ENCODE measurements at places on chromosomes 16 and 17.

DNA sequence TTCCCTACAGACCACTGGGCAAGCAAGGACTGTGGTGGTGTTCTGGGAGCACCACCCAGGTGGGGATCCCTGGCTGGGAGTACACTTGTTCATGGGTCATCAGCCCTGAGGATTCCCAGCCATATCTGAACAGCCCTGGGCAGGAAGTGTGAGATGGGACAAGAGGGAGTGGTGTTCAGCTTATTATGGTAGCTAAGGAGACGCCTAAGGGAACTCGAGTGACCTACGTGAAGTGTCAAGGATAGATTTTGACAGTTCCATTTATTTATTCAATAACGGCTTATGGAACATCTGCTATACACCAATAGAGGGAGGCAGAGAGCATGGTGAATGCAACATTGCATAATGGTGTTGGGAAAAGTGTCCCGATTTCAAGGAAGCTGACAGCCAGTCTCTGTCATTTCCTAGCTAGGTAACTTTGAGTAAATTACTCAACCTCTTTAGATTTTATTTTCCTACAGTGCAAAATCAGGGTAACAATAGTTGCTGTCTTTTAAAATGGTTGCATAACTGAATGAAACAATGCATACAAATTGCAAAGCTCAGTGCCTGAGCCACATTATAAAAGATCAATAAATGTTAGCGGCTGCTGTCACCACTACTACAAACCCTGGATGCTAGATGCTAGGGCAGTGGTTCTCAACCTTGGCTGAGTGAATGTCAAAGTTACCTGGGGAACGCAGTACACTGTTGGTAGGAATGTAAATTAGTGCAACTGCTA is 534.1 kb downstream of the GRIN2A start:
- no peak for DNase-seq

- DNase-seq = no peak
These were observed 9.7 kb upstream of the TIMP2 start for GRCh38 chr17:78934681-78935418.

DNA sequence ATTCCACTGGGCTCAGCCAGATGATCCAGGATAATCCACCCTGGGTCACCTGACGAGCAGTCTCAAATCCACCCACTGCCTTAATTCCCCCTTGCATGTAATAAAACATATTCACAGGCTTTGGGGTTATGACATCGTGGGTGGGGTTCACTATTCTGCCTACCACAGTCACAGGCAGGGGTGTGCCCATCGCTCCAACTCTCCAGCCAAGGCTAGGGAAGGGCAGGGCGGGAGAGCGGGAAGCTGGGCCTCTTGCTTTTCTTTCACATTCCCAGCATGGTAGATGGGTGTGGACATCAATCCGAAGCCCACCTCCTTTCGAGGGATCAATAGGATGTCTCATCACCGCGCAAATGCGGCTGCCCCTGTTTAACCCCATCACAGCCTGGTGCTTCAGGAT is 12.7 kb upstream of the CD300LD start:
- DNase-seq = no peak

DNA sequence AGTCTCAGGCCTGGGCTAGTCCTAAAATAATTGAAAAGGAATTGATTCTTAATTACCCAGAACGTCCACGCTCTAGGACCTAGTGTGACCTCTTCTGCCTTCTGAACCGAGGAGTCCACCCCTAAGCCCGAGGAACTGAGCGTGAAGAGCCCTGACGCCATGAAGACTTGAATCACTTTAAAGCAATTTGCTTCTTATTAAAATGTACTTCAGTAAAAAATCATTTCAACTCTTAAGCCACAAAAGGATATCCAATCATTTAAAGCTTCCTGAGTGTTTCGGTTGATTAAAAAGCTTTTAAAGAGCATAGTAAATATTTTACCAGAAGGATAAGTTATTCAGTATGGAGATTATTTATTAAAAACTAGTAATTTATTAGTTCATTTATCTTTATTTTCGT is 11.6 kb downstream of the HSBP1 start:
- DNase-seq = no peak

GRCh38 chr16:30651124-30652004 is 604 bp downstream of the PRR14 start:
- DNase-seq = peak; percentile 74

- DNase-seq = no peak
These were observed 43.1 kb upstream of the AMZ2 start for GRCh38 chr17:68204736-68205135.

DNA sequence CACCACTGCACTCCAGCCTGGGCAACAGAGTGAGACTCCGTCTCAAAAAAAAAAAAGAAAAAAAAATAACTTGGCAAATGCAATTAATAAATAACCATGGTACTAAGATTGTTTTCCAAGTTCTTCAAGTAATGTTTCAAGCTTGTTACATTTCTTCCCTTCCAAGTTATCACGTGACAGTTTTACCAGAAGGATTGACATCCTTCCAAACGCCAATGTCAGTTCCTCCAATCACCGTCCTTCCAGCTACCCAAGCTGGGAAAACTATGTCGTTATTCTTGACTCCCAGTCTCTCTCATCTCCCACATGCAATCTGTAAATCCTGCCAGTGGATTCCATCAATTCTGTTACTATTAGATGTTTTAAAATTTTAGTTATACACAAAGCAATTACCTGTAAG is 3.9 kb upstream of the PHAF1 start:
- no peak for DNase-seq

GRCh38 chr16:75385507-75386152 is 47.7 kb downstream of the CFDP1 start:
- DNase-seq = no peak

DNA sequence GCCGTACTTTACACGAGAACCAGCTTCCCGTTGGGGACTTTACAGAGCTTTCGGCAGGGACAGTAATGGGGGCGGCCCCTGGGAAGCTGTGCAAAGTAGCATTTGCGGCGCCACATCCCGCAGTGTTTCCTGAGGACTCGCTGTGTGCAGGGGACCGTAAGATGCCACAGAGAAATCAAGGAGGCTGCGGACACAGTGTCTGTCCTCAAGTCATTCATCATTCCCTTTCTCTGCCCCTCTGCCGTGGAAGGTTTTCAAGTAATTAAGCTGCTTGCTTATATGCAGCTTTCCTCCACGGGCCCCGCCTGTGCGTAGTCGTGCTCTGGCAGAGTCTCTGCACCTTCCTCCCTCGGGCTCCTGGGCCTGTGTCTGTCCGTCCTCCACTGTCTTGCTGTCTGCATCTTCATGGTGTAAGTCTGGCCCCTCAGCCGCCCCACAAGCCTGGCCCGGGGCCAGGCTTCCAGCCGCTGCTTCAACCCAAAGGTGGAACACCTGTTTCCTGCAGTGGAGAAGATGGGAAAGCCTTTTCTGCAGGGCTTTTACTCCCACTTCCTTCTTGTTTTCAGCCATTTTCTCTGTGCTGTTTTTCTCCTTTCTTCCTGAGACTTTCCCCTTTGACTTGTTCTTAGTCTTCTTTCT is 216.9 kb upstream of the CHMP6 start:
- no peak for DNase-seq

DNA sequence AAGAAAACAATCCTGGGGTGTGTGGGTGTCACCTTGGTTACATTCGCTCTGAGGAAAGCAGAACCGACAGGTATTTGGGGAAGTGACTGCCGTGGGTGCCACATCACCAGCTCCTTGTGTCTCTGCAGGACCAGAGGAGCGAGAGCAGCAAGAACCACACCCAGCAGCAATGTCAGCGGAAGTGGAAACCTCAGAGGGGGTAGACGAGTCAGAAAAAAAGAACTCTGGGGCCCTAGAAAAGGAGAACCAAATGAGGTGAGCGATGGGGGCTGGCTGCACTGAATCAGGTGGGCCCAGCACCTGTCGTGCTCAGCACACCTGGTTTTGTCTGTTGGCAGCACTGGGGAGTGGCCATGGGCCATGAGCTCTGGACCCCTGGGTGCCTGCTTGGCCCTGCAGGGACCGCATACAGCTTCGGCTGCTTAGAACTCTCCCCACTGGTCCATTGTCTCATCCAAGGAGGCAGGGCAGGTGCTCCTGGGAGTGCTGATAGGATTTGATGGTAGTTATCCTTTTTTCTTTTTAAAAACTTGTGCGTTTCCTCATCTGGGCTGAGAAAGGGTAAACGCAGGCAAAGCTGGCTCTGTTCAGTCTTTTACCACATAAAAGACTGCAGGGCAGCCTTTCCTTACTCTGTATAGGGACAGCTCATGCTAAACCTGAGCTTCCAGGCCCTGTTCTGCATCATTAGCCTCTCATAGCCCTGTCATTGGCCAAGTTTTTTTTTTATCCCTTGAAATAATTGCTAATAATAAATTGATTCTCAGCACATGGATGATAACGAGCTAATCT is 29.4 kb downstream of the HMOX2 start:
- peak; percentile 68 for DNase-seq

All from stimulated activated naive CD4-positive, alpha-beta T cell treated with Interleukin-2 at 50 U/mL for 16 hours (primary cell).